ENCODE measurements at places on chromosomes 5 and 9.

DNA sequence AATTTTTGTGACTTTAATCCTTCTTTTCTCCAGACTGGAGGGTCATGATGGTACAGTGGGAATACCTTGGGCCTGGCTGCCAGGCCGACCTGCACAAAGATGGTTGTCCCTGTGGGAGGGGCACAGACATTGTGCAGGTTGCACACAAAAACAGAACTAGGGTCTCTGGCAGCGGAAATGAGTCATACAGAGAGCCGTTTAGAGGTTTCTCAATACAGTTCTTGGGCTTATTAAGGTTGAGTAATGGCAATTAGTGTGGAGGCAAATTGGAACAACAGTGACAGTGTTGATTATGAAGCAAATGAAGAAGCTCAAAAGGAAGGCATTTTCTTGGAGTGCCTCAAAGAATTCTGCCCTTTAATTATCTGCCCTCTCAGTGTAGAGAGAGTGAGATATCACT is 173.6 kb downstream of the TENT4A start:
- no peak for DNase-seq

DNA sequence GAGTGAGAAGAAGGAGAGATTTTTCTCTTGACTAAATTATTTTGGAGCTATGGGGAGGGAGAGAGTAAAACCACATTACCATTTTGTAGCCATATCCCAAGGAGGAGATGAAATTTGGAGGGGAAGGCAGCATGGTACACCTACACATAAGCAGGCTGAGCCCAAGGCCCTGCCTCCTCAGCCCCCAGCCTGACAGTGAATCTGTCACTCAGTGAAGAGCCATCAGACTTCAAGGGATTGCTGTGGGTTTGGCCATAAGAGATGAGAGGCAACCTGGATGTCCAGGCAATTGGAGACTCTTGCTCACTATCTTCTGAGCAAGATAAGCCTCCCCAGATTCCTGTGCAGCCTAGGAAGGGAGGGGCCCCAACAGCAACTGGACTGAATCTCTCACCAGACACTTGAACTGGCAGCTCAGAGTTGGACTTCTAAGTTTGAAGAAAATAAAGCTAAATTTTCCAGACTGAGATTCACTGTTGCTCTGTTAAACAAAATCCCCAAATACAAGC is 216.6 kb downstream of the SEMA6A start:
- DNase-seq: no peak

GRCh38 chr9:70566066-70566465 is 151.6 kb upstream of the KLF9 start:
- DNase-seq: no peak

DNA sequence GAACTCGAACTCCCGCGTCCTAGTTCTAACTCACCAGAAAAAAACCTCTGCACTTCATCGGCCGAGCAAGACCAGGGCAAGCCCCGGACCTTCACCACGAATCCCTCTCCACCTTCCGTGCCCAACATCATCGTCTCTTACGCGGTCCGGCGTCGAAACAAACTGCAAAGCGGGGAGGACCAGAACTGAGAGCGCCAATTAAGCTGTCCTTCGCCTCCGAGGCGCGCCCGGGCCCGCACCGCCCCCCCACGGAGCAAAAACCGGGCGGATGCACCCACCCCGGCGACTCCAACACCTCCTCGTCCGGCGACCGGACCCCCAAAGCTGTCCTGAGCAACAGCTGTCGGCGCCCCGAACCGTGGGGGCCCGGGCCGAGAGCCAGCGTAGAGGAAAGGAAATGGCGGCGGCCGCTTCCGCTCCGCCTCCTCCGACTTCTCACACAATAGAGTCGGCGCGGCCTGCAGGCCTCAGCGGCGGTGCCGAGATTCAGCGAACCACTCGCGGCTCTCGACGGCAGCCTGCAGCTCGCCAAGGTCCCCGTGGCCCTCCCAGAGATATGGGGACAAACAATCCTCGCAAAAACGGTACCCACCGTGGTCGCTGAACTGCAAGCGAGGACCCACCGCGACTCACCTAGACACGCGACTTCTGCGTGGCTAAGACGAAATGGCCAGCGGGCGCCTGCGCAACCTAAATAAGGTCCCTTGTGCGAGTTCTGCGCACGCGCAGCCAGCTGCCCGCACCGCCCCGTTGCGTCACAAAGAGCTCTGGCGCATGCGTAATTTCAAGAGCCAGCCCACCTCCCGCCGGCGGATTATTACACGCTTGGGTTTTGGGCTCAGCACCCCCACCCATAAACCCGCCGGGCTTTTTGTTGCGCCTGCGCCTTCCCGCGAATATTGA is at the start of gene HNRNPH1:
Gene HNRNPH1, minus strand, starts transcription at position 669 of the 903 bp plus-strand sequence. Its CDS starts 538 bp downstream, at position 131.
- peak; percentile 98 for DNase-seq

- DNase-seq: no peak
Observed at GRCh38 chr5:106720367-106720766, 950.4 kb downstream of the EFNA5 start.

- DNase-seq: no peak
Observed at GRCh38 chr5:111211341-111211740, 12.8 kb upstream of the CAMK4 start.

DNA sequence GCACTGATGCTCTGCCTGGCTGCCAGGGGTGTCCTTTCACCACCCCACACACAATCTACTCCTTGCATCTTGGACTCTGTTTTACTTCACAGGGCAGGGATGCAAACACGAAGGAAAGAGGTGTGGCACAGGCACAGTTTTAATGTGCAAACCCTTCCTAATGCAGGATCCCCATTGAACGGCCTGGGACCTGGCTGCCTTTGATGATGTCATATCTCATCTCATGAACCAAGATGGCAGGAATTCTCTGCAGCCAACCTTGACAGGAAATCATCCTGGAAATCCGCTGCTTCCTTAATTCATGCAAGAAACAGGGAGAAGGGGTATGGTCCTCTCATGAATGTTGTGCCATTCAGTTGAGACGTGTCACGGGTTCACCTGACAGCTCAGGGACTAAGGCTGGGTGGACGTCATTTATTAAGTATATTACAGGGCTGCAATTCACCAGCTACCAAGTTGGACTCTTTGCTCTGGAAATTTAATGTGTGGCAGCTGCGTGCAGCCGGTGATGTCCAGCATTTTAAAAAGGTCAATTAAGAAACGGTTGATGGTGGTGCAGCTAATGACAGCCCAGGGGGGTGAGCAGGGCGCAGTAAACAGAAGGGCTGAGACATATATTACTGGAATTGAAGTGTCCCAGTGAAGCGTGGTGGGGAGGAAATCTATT is 91.5 kb downstream of the LMNB1 start:
- DNase-seq: no peak

DNA sequence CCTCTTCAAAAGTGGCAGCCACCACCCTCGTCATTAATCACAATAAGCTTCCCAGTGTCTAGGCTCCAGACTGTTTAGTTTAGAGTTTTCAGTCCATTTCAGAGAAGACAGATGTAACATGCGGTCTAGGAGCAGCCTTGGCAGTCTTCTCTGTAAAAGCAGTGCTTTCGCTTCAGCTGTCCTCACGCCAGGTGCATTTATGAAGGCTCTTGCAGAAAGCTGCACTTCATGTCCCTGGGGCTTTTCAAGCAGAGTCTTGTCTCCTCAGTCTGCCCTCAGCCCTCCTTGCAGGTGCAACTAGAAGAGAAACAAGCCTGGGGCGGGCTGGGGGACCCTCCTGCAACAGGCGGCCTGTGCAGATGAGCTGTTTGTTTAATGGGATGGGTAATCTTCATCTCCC is 281.9 kb downstream of the DRD1 start:
- no peak for DNase-seq

GRCh38 chr5:1212881-1213280 is 11.5 kb downstream of the SLC6A19 start:
- no peak for DNase-seq

DNA sequence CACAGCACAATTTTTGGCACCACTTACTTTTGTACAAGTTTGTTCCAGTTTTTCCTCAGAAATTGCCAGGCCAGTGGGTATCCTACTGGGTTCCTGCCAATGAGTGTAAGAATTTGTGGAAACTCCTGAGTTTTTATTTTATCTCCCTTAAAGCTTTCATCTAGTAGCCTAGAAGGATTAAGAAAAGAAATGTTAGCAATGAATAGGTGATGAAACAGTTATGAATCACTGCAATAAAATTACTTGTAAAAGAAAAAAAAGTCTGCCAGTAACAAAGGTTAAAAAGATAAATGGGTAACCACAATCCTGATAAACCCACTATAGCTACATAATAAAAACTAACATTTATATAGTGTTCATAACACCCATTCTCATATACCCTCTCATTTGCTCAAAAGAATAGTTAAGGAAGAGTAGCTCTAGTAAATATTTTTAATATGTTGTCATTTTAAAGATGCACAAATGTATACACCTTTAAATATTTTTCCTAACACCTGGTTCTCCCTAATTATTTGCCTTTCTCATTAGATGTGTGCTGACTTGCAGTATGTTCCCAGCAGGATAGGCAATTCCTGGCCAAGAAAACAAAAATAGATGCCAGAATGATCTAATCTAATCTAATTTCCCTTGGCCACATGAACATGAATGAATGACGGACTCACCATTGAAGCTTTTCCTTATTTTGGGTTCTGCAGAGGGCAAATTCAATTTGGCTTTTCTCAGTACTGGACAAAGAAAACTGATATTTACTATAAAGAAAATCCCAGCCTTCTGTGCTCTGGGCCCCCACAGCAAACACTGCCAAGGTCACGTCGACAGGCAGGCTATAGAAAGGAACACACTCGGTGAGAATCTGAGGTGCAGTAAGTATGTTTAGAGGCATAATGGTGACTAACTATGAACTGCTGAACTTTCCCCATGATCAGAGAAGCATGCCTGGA is 26.4 kb downstream of the ERAP1 start:
- DNase-seq: no peak

- peak; percentile 87 for DNase-seq
Observed at GRCh38 chr5:38265546-38266179, 7.3 kb downstream of the EGFLAM start.

- no peak for DNase-seq
Observed at GRCh38 chr9:98575379-98576346, 133.1 kb downstream of the GABBR2 start.

DNA sequence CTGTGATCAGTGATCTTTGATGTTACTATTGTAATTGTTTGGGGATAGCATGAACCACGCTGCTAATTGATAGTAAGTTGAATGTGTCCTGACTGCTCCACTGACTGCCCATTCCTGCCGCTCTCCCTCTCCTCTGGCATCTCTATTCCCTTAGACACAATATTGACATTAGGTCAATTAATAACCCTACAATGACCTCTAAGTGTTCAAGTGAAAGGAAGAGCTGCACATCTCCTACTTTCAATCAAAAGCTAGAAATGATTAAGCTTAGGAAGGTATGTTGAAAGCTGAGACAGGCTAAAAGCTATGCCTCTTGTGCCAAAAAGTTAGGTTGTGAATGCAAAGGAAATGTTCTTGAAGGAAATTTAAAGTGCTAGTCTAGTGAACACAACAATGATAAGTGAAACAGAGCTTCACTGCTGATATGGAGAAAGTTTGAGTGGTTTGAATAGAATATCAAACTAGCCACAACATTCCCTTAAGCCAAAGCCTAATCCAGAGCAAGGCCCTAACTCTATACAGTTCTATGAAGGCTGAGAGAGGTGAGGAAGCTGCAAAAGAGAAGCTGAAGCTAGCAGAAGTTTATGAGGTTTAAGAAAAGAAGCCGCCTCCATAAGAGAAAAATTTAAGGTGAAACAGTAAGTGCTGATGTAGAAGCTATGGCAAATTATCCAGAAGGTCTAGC is 12.9 kb downstream of the CLINT1 start:
- no peak for DNase-seq

- no peak for DNase-seq
Observed at GRCh38 chr5:2217219-2217618, 334.5 kb upstream of the IRX4 start.
